Stomach (tissue), 19 donors: ENCODE measurements at places on chromosomes 6 and 20. TPM values are rescaled to one million over a fixed set of nuclear protein-coding genes. Genes with fewer than 3 reads are reported as not detected.

The COX4I2 gene
- total RNA-seq, result 4.2 TPM

The BPIFB1 gene
- 58.9 TPM for total RNA-seq

The VIP gene
- 0.87 TPM for total RNA-seq

The COX7A2 gene
- total RNA-seq, result 1,121 TPM

The ZSCAN16 gene
- total RNA-seq, result 9.0 TPM

The FAM50B gene
- total RNA-seq, result 2.2 TPM

- no peak overlapping the region for H3K4me3 ChIP-seq
- H3K36me3 ChIP-seq, result no peaks in the 10 kb centered on the region
- H3K27me3 ChIP-seq, result no peaks in the 10 kb centered on the region
Measured at GRCh38 chr6:125231133-125231532, 70.6 kb downstream of the HDDC2 start.

DNA sequence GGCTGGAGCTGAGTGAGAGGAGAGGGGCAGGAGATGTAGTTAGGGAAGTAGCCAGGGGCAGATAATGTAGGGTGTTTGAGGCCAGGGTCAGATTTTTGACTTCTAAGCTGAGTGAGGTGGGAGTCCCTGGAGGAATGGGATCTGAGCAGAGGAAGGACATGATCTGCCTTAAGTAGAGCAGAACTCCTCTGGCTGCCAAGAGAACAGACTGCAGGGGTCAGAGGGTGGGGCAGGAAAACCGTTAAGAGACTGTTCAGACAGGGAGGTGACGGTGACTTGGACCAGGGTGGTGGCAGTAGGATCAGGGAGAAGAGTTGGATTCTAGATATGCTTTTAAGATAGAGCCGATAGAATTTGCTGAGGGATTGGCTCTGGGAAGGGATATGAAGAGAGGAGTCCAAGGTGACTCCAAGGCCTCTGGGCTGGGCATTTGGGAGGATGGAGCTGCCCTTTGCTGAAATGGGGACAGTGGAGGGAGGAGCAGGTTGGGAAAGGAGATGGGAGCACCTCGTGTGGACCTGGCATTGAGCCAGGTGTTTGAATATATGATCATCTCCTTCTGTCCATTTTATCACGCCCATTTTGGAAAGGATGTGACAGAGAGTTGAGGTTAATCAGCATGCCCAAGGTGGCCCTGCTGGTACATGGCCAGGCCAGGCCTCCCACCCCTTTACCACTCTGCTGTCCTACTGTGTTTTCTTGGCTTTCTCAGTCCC, 18.8 kb downstream of the EYA2 start:
- H3K27ac ChIP-seq, result no peak overlapping the region
- H3K4me1 ChIP-seq, result peaks cover 4% of the 10 kb centered on the region
- H3K4me3 ChIP-seq, result no peak overlapping the region
- DNase-seq, result no peak
- H3K27me3 ChIP-seq, result peaks cover 9% of the 10 kb centered on the region

GRCh38 chr6:32163559-32164258, 686 bp upstream of the EGFL8 start:
- H3K27me3 ChIP-seq, result no peaks in the 10 kb centered on the region
- H3K36me3 ChIP-seq, result peaks cover 90% of the 10 kb centered on the region
- H3K4me1 ChIP-seq, result peaks cover 7% of the 10 kb centered on the region
- no peak overlapping the region for H3K4me3 ChIP-seq

- H3K4me3 ChIP-seq, result no peak overlapping the region
- no peak overlapping the region for H3K27ac ChIP-seq
- no peaks in the 10 kb centered on the region for H3K27me3 ChIP-seq
- H3K36me3 ChIP-seq, result no peaks in the 10 kb centered on the region
Measured at GRCh38 chr6:170227521-170227983, 63.3 kb downstream of the DLL1 start.

GRCh38 chr6:64988148-64988547, 718.9 kb downstream of the EYS start:
- H3K4me1 ChIP-seq, result no peaks in the 10 kb centered on the region
- DNase-seq, result no peak
- H3K36me3 ChIP-seq, result no peaks in the 10 kb centered on the region

GRCh38 chr6:22878324-22878701, 308.9 kb downstream of the HDGFL1 start:
- no peak overlapping the region for H3K4me3 ChIP-seq
- H3K36me3 ChIP-seq, result no peaks in the 10 kb centered on the region
- H3K4me1 ChIP-seq, result peaks cover 48% of the 10 kb centered on the region
- H3K27ac ChIP-seq, result no peak overlapping the region
- no peaks in the 10 kb centered on the region for H3K27me3 ChIP-seq

GRCh38 chr20:49584418-49585382, 16.8 kb upstream of the PTGIS start:
- no peaks in the 10 kb centered on the region for H3K27me3 ChIP-seq
- H3K4me1 ChIP-seq, result peaks cover 41% of the 10 kb centered on the region
- H3K27ac ChIP-seq, result peak overlapping the region; percentile 86
- no peaks in the 10 kb centered on the region for H3K36me3 ChIP-seq

DNA sequence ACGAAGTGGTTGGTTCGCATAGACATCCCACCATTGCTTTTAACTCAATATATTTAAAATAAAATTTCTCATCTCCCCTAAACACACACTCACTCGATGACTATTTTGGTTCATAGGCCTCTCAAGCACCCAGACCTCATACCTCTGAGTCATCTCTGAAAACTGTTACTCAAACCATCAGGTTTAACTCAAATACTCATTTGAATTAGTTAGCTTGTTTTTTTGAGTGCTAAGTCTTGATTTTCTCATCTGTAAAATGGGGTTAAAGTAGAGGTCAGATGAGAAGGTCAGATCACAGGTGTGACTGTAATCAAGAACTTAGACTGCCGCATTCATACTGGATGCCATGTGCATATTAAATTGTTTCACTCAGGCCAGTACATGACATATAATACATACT, 243.9 kb upstream of the TENT5A start:
- no peak overlapping the region for H3K27ac ChIP-seq
- H3K4me1 ChIP-seq, result no peaks in the 10 kb centered on the region
- H3K27me3 ChIP-seq, result no peaks in the 10 kb centered on the region
- no peak overlapping the region for H3K4me3 ChIP-seq
- no peaks in the 10 kb centered on the region for H3K36me3 ChIP-seq

DNA sequence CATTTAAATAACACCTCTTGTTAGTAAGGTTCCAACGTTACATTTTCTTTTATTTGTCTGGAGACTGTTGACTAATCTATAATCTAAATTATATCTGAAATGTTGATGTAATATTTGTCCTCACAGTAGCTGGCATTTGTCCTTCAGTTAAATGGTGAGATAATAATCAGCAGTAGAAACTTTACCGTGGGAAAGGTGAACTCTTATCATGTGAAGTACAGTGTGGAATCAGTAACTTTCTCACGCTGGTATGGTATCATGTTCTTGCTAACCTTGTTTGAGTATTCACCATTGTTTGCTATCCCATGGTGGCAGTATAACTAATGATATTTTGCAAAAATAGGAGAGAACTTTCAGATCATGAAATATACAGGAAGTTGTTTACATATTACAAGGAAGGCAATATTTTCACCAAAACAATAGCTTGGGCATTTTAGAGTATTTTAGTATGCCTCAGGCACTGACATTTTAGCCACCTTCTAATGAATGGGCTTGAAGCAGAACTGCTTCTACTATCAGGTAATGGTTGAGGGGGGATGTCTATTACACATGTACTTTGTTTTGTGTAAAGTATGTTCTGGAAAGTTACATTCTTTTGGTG, 4.8 kb downstream of the GMNN start:
- peak overlapping the region; percentile 65 for H3K27ac ChIP-seq
- DNase-seq, result no peak
- H3K36me3 ChIP-seq, result peaks cover 8% of the 10 kb centered on the region
- peak overlapping the region; percentile 8 for H3K4me3 ChIP-seq
- peaks cover 17% of the 10 kb centered on the region for H3K4me1 ChIP-seq

GRCh38 chr20:18831830-18832499, 18.4 kb downstream of the SCP2D1 start:
- no peaks in the 10 kb centered on the region for H3K36me3 ChIP-seq
- no peak overlapping the region for H3K4me3 ChIP-seq
- peak overlapping the region; percentile 4 for H3K27ac ChIP-seq
- H3K4me1 ChIP-seq, result peaks cover 12% of the 10 kb centered on the region

- H3K4me1 ChIP-seq, result no peaks in the 10 kb centered on the region
- H3K4me3 ChIP-seq, result no peak overlapping the region
- no peaks in the 10 kb centered on the region for H3K27me3 ChIP-seq
- no peak for DNase-seq
Measured at GRCh38 chr20:63611646-63612045, 15.3 kb downstream of the GMEB2 start.

- H3K4me1 ChIP-seq, result no peaks in the 10 kb centered on the region
- H3K4me3 ChIP-seq, result no peak overlapping the region
- H3K27me3 ChIP-seq, result no peaks in the 10 kb centered on the region
- DNase-seq, result no peak
Measured at GRCh38 chr6:112284603-112285002, 30.2 kb upstream of the LAMA4 start.

DNA sequence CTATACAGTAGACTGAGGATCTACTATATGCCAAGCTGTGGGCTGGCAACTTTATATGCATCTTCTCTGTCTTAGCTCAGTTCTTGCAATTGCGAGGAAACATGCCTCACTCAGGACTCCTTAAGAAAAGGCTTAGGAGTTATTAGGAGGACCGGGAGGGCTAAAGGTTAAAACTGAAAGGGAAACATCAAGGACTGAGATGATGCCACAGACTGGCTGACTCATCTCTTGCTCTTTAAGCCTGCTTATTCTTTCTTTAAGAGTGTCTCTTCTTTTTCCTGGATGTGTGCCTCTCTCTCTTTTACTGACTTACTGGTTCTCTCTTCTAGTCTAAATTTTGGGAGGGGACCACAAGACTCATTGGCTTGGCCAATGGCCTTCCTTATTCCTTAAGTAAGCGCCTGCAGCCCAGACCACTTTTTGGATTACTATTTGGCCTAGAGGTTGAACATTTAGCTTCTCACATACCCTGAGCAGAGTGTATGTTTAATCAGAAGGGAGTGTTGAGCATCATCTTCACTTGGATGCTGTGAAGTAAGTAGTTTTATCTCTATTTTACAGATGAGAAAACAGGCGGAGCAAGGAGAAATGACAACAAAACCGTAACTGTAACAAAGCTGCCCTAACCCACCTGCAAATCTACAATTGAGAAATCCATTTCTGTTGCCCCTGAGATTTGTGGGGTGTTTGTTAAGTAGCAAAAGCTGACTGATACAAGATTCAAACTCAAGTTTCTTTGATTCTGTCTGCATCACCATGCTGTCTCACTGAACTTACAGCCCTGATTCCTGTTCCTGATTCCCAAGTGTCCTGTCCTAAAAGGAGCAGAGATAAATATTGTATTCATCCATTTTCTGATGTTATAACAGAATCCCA, 7.2 kb upstream of the SDC4 start:
- peak overlapping the region; percentile 61 for H3K27ac ChIP-seq
- peaks cover 33% of the 10 kb centered on the region for H3K4me1 ChIP-seq
- no peak for DNase-seq

- no peak overlapping the region for H3K4me3 ChIP-seq
- no peaks in the 10 kb centered on the region for H3K36me3 ChIP-seq
- peak; percentile 45 for DNase-seq
- H3K4me1 ChIP-seq, result no peaks in the 10 kb centered on the region
- no peak overlapping the region for H3K27ac ChIP-seq
- no peaks in the 10 kb centered on the region for H3K27me3 ChIP-seq
Measured at GRCh38 chr6:74749211-74750147, 456.4 kb downstream of the COL12A1 start.

- H3K4me3 ChIP-seq, result peak overlapping the region; percentile 68
- H3K27me3 ChIP-seq, result peaks cover 80% of the 10 kb centered on the region
- no peak for DNase-seq
- peak overlapping the region; percentile 42 for H3K27ac ChIP-seq
Measured at GRCh38 chr6:1611572-1612298, 2.0 kb downstream of the FOXC1 start.

- DNase-seq, result peak; percentile 89
- H3K27me3 ChIP-seq, result no peaks in the 10 kb centered on the region
- peak overlapping the region; percentile 87 for H3K4me3 ChIP-seq
- peak overlapping the region; percentile 94 for H3K27ac ChIP-seq
- H3K36me3 ChIP-seq, result peaks cover 10% of the 10 kb centered on the region
Measured at GRCh38 chr20:36574366-36575135, 1.2 kb downstream of the TGIF2 start.

GRCh38 chr6:44039191-44039719, 88.0 kb downstream of the MRPL14 start:
- H3K36me3 ChIP-seq, result no peaks in the 10 kb centered on the region
- no peak for DNase-seq
- H3K4me1 ChIP-seq, result peaks cover 8% of the 10 kb centered on the region
- no peaks in the 10 kb centered on the region for H3K27me3 ChIP-seq
- no peak overlapping the region for H3K4me3 ChIP-seq

GRCh38 chr6:30061858-30062458, 893 bp downstream of the POLR1H start:
- H3K4me1 ChIP-seq, result peaks cover 29% of the 10 kb centered on the region
- H3K27me3 ChIP-seq, result no peaks in the 10 kb centered on the region
- peak; percentile 75 for DNase-seq
- H3K27ac ChIP-seq, result peak overlapping the region; percentile 95
- H3K4me3 ChIP-seq, result peak overlapping the region; percentile 86

DNA sequence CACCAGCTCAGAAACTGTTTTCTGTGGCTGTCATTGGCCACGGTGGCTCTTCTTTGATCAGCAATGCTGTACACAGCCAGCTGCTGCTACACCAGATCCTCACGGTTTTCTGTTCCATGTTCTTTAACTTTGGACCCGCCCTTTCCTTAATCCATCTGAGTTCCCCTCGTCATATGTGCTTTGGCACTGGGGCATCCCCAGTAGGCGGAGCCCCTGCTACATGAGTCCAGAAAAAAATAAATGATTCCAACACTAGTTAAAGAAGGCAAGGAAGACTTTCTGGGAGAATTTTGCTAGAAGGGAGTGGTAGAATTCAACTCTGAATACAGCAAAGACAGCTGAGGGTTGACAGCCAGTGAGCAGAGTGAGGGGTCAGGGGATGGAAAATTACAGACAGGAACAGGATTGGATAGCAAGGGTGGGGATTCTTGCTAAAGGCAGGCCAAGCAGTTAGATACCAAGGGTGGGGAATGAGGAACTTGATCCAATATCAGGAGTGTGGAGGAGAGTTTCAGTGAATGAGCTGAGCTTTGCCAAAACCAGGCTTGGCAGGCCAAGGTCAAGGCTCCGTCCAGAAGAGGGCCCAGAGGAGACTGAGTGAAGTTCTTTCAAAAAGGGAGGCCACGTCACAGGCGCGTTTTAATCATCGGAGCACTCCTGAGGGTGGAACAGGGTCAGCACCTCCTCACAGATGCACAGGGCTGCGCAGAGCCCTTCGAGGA, 391.8 kb downstream of the CDH4 start:
- H3K27me3 ChIP-seq, result peaks cover 71% of the 10 kb centered on the region
- no peak overlapping the region for H3K27ac ChIP-seq
- no peaks in the 10 kb centered on the region for H3K36me3 ChIP-seq
- DNase-seq, result no peak

DNA sequence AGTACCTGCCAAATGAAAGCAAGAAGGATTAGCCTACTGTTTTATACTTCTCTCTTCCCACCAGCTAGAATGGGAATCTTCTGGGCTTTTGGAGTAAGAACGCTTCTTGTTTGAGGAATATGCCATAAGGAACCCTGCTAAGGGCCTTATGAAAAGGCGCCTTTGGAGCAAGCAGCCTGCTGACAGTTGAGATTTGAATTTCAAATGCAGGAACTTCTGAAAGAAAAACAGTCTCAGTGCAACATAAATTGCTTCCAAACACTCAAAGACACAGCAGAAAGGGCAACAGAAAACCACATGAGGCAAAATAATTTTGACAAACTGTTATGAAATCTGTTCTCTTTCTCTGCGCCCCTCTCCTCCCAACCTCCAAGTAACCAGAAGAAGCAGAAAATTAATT, 149.4 kb upstream of the B3GAT2 start:
- H3K27me3 ChIP-seq, result no peaks in the 10 kb centered on the region
- H3K4me1 ChIP-seq, result no peaks in the 10 kb centered on the region
- no peaks in the 10 kb centered on the region for H3K36me3 ChIP-seq
- no peak for DNase-seq
- H3K27ac ChIP-seq, result no peak overlapping the region

- peaks cover 24% of the 10 kb centered on the region for H3K27me3 ChIP-seq
- H3K4me1 ChIP-seq, result peaks cover 7% of the 10 kb centered on the region
- no peak for DNase-seq
Measured at GRCh38 chr6:33792981-33793380, 4.1 kb upstream of the LEMD2 start.
